ENCODE measurements at places on chromosomes 13 and 19.
A peak's percentile ranks its signal among the peaks of the same experiment; 100 is the strongest.

DNA sequence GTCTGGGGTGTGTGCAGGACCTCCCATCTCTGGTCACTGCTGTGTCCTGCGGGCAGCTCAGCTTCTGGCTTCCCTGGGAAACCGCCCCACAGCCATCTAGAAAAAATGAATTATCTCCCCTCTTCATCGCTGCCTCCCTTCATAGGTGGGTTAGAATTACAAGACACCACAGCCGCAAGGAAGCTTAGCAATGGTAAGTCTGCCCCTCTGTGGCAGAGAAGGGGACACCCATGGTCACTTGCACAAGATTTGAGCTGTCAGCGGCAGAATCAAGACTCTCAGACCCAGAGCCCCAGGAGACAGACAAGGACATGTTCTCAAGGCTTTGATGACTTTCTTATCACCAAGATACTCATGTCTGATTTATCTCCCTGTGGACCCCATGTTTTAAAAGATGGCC, 110.8 kb upstream of the PABPC3 start:
- DNase-seq, result no peak

DNA sequence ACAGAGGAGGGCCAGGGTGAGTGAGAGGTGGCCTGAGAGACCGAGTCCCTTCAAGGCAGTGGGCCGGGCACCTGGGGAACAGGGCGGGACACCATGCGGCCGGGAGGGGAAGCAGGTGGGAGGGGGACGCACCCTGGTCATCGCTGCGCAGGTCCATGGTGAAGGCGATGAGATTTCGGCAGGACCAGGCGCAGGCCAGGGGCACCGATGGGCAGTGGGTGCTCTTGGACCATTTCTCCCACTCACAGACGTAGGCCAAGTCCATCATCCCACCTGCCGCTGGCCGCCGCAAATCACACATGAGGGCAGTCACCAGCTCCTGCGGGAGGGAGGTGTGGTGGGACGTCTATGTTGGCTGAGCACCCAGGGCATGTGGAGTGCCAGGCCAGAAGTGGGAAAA, 2.2 kb downstream of the MED16 start:
- DNase-seq, result no peak

GRCh38 chr19:46367426-46367825, 20.5 kb downstream of the PPP5C start:
- DNase-seq, result no peak

- DNase-seq, result no peak
Observed at GRCh38 chr19:56125806-56126590, 4.9 kb upstream of the ZNF787 start.

- no peak for DNase-seq
Observed at GRCh38 chr19:38163419-38164290, 60.4 kb downstream of the DPF1 start.

- DNase-seq, result no peak
Observed at GRCh38 chr13:114298866-114299265, 15.4 kb upstream of the CHAMP1 start.

DNA sequence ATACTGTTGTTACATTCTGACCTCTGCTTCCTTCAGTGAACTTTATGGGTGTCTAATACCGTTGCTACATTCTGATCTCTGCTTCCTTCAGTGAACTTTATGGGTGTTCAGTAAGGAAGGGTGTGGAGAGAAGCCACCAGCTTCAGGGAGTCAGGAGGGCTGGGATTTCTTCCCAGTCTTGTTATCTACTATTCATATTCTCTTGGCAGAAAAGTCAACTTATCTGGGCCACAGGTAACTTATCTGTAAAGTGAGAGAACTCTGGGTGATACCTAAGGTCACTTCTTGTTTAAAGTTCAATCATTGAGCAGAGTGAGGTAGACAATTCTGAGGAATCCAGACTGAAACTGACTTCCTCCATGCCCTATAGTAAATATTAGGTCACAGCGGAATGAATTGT, 71.2 kb upstream of the STK24 start:
- no peak for DNase-seq

DNA sequence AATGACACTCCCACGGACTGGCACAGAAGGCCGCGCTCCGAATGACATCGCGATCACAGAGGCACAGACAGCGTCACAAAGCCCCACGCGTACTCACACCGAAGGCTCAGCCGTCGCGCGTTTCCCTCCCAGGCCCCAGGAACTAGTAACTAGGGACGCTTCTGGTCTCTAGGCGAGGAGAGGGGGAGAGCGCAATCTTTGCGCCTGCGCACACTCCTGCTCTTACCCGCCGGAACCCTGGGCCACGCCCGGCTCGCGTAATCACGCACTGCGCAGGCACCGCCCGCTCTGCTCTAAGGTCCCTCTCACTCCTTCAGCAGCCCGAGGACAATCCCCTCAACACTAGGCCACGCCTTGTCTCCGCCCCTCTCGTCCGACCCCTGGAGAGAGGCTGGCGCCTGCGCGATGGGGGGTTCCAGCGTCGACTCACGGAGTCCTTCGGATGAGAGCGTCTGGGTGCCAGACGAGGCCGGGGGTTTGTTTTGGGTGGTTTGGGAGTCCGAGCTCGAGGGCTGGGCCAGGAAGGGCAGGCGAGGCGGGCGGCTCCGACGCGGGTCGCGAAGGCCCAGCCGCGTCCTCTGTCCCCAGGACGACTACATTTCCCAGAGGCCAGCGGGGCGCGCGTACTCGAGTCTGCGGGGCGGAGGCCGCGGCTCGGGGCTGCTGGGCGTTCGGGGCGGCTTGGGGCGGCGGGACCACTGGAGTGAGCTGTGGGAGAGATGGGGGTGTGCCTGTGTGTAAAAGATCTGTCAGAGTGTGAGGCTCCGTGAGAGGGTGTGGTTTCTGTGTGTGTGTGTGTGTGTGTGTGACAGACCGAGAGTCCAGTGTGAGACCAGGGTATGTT, at the start of gene ZNF471:
Gene ZNF471, plus strand, starts transcription at position 410 of the 844 bp plus-strand sequence. CDS start 3,717 bp downstream, outside the sequence.
- DNase-seq, result peak; percentile 76

GRCh38 chr19:2223959-2224358, 12.2 kb downstream of the PLEKHJ1 start:
- DNase-seq, result no peak

- no peak for DNase-seq
Observed at GRCh38 chr13:31843044-31843443, 103.7 kb downstream of the RXFP2 start.

DNA sequence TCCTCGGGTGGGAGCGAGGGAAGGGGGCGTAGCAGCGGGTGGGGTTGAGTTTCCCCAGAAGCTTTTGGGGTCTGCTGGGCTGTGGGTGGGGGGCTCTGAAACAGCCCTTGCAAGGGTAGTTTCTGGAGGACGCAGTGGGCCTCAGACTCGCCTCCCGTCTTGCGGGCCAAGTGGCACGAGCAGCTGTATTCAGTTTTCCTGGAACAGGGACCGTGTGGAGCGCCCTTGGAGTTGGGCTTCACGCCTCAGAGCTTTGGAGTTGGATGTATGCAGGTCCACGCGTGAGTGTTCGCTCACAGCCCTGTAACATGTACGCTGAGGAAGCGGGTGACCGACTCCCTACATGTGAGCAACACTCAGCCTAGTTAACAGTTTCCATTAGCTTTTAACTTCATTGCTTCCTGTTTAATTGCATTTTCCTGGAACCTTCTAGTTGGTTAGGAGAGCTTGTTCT, 603 bp downstream of the TM9SF2 start:
- no peak for DNase-seq

DNA sequence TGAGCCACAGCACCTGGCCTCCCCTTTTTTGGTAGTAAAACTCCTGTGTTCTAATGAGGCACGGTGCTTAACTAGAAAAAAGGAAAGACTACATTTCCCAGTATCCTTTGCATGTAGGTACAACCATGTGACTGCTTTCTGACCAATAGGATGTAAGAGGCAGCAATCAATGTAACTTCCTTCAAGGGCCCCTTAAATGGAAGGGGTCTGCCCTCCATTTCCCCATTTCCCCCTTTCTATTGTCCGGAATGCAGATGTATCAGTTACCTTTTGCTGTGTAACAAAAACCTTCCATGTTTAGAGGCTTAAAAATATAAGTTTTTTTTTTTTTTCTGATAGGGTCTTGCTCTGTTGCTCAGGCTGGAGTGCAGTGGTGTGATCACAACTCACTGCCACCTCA, 2.2 kb downstream of the GPR32 start:
- DNase-seq, result no peak

DNA sequence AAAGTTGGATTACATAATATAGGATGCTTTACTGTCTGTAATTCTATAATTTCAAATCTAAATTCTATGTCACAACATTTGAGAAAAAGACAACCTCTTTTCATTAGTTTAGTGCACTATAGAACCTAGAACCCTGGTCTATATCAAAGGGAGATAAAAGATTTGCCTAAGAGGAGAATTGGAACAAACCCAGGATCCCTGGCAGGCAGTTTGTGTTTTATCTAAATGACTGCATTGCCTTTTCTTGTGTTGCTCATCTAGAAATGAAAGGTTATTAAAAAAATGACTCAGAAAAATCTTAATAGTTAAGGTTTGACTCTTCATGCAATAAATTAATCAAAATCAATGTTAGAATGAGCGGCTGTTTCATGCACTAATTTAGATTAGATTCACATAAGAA, 96.7 kb downstream of the PCDH9 start:
- no peak for DNase-seq

DNA sequence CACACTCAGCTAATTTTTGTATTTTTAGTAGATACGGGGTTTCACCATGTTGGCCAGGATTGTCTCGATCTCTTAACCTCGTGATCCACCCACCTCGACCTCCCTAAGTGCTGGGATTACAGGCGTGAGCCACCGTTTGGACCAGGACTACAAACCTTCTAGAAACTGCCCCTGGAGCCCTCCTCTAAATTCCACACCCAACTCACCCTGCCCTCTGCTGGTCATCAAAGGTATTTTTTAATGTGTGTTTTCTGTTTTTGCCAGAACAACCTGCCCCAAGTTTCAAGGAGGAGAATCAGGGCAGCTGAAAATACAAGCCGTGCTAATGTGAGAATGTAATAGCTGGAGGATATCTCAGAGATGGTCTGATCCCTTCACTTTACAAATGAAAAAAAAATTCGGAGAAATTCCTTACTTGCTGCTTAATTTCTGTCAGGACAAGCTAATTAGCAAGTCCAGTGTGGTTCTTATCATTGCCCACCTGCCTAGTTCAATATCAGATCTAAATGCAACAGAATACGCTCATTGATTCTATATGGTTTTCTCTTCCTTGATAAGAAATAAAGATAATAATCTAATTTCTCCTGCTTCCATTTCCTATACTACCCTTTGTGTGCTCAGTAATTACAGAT, 4.1 kb downstream of the ATP8A2 start:
- no peak for DNase-seq

DNA sequence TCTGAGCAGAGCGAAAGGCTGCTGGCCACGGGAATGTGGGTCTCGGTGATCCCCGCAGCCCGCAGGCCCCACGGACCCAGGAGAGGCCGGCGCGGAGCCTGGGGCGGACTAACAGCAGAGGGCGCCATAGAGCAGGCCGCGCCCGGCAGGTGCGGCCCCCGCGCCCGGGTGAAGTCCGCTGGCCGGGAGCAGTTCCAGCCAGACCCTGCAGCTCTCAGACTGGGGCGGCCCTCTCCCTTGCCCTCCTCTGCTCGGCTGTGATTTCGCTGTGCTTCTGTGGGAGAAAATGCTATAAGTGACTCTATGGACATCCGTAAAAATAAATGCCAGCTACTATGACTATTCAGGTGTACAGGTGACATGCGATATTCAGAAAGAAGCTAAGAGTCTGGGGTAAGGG, 37.7 kb downstream of the GSX1 start:
- peak; percentile 28 for DNase-seq

DNA sequence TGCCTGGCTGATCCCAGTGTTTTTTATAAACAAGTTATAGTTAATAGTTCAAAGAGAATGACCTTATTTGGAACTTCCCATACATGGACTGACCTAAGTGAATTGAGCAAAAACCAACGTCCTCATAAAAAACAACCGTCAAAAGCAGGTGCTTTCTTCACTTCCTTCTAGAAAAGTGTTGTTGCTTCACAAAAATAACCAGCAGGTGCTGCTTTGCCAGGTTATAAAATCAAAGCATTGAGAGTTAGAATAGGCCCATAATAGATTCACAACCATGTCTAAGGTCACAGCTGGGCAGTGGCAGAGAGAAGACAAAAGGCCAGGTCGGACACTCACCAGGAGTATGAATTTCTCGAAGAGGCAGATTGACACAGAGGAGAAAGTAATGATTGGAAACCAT, 9.5 kb downstream of the RUBCNL start:
- DNase-seq, result no peak

DNA sequence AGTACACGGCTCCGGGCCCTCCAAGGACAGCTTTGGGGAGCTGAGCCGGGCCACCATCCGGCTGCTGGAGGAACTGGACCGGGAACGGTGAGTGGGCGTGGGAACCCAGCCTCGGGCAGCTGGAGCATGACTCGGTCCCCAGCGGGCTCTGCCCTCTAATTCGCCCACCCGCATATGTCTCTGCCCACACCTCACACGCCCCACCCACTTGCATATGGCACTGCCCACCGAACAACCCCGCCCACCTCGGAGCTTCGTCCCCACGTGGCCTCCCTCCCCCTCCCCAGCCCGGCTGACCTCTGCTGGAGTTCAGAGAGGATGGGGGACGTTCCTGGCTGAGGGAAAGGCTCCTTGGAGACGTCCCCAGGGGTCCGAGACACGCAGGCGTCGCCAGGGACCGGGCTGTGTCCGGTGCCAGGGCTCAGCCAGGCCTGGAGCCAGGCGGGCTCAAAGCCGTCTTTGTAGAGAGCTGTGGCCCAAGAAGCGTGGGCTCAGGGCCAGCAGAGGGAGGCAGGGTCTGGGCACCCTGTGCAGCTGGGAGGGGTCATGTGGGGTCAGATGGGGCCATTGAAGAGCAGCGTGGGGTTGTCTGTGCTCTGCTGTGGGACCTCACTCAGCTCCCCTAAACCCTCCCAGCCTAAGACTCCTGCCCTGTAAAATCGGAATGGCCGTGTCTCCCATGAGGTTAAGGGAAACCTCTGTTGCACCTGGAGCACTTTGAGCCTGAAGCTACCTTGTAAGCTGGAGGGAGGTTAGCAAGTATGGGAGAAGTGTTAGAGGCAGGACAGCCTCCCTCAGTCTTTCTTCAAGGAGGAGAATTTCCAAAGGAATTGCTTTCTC, 3.8 kb downstream of the APC2 start:
- DNase-seq, result no peak

- DNase-seq, result no peak
Observed at GRCh38 chr13:104408733-104409132, 1342.5 kb upstream of the SLC10A2 start.

GRCh38 chr19:43591904-43592772, 3.8 kb downstream of the IRGQ start:
- DNase-seq, result no peak

DNA sequence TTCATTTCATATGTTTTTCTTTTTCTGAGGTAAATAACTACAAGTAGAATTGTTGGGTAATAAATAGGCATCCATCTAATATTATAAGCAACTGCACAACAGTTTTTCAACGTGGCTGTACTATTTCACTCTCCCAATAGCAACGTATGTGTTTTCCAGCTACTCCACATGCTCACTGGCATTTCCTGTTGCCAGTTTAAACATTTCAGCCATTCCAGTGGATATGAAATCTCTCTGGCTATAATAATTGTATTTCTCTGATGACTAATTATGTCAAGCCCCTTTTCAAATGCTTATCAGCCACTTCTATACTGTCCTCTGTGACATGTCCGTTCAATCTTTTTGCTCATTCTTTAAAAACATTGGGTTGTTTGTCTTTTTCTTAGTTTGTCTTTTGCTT, 26.8 kb upstream of the ALOX5AP start:
- DNase-seq, result no peak

- DNase-seq, result no peak
Observed at GRCh38 chr19:10603873-10604459, 16.9 kb upstream of the AP1M2 start.

- DNase-seq, result no peak
Observed at GRCh38 chr19:3769494-3769893, 2.5 kb downstream of the RAX2 start.
